ENCODE measurements at places on chromosomes 13 and 19. TPM values are rescaled to one million over a fixed set of nuclear protein-coding genes. Genes with fewer than 3 reads are reported as not detected.

The SLAIN1 gene
- 16.2 TPM for total RNA-seq

The ZNF442 gene
- total RNA-seq = 3.7 TPM

The CHST8 gene
- not detected for total RNA-seq

The ZNF574 gene
- 9.3 TPM for total RNA-seq

The SIX5 gene
- 24.3 TPM for total RNA-seq

The EDNRB gene
- total RNA-seq = 60.4 TPM

The C19orf38 gene
- total RNA-seq = 0.39 TPM

The LSM4 gene
- total RNA-seq = 63.9 TPM

The LYPD3 gene
- total RNA-seq = 0.74 TPM

The PGLYRP2 gene
- total RNA-seq = not detected

The FSD1 gene
- not detected for total RNA-seq

The C3 gene
- 262 TPM for total RNA-seq

The DLL3 gene
- total RNA-seq = not detected

The HPN gene
- 4.5 TPM for total RNA-seq

Measured in right cardiac atrium (tissue), 5 donors.